Activated T-helper 1 cell treated with anti-CD3 and anti-CD28 coated beads, Interleukin-12 subunit alpha, Interleukin-12 subunit beta, Interleukin-2, Interleukin-4 antibody, amounts not matched to agents 30 ng/mL and 10 ng/mL and 1 ng/mL, durations not matched to agents 14 hours and 24 hours and 36 hours (primary cell): ENCODE measurements at places on chromosomes 1 and 21.

- no peaks in the 10 kb centered on the region for H3K36me3 ChIP-seq
- no peak overlapping the region for H3K27ac ChIP-seq
- H3K4me1 ChIP-seq, result no peaks in the 10 kb centered on the region
- peaks cover 2% of the 10 kb centered on the region for H3K27me3 ChIP-seq
- no peak overlapping the region for H3K4me3 ChIP-seq
Measured at GRCh38 chr21:15204970-15205286, 140.1 kb upstream of the NRIP1 start.

DNA sequence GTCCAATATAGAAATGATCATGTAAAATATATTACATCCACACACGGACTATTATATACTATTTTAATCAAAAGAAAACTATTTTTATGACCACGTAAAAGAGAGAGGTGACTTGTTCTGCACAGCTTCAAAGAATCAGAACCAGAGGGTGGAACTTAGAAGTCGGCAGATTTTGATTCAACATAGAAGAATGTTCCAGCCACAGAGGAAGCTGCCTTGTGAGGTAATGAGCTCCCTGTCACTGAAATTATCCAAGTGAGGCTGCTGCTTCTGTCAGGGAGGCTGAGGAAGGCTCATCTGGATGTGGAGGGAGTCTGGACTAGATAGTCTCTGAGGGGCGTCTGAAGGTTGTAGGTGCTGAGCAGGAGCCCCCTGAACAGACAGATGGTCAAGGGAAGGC lies 2.7 kb downstream of the PLEKHA6 start:
- no peak overlapping the region for H3K27ac ChIP-seq
- no peaks in the 10 kb centered on the region for H3K4me1 ChIP-seq
- H3K4me3 ChIP-seq, result no peak overlapping the region
- H3K27me3 ChIP-seq, result peaks cover 27% of the 10 kb centered on the region
- no peaks in the 10 kb centered on the region for H3K36me3 ChIP-seq
- DNase-seq, result no peak

DNA sequence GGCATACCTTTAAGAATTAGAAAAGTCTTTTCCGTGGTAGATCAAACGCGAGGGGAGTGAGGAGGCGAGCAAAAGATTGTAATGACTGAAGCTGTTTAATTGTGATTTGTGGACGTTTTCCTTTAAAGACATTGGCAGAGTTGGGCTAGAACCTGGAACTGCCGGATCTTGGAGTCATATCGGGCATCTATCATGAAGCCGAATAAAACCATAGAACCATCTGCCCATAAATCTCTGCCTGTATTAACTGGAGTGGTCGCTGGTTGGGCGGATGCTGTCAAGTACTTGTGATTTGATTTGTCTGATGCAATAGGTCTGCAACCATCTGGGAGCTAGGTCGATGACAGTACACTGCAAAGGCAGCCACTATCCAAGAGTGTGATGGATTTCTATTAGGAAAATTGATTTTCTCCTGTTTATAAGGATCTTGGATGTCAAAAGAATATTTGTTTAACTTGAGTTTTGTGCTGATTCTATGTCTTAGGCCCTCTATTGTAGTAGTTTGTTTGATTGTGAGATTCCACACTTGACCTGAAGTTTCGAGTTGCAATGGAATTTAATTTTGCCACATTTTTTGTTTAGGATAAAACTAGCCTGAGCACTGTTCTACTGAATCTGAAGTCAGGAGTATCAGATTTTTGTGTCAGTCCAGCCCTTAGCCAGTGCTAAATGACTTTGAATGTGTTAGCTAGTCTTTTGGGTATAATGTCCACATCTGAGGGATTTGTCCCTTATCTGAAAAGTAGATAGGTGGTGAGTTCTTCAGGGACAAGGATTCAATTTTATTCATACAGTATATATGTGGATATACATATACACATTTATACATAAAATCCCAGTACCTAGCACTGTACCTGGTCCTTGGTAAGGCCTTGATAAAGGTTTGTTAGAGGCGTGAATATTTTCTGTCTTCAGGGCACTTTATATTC lies 1.2 kb downstream of the SARS1 start:
- H3K27me3 ChIP-seq, result peaks cover 3% of the 10 kb centered on the region
- H3K36me3 ChIP-seq, result peaks cover 31% of the 10 kb centered on the region
- peak overlapping the region; percentile 94 for H3K4me3 ChIP-seq
- peak overlapping the region; percentile 94 for H3K27ac ChIP-seq
- peaks cover 37% of the 10 kb centered on the region for H3K4me1 ChIP-seq

GRCh38 chr1:76577525-76578185 lies 289.6 kb upstream of the ST6GALNAC5 start:
- H3K4me3 ChIP-seq, result no peak overlapping the region
- peaks cover 4% of the 10 kb centered on the region for H3K27me3 ChIP-seq
- no peaks in the 10 kb centered on the region for H3K36me3 ChIP-seq
- no peak for DNase-seq
